Stimulated activated CD4-positive, alpha-beta T cell treated with anti-CD3 and anti-CD28 coated beads, Interleukin-15, amount 100 ng/mL, for 24 hours (primary cell): ENCODE measurements at places on chromosomes 3 and 15.

GRCh38 chr15:49290191-49290590, 120.1 kb downstream of the GALK2 start:
- DNase-seq = no peak

- DNase-seq = no peak
These were observed 408.2 kb upstream of the RASGRP1 start for GRCh38 chr15:38972831-38973230.

DNA sequence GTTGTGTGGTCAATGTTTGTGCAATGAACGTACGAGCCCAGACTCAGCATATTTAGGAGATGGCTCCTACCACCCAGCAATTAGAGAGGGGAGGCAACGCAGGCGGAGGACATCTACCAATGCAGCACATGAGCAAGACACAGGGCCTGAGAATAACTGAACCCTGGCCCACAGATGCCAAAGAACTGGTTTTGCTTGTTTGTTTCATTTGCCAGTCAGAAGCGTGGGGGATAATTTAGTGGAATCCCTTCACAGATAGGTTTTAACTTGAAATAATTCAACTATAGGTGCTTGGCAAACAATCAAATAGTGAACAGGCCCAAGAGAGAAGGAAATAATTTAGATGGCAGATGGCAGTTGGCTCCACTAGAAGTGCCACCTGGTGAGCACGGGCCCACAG, 54.8 kb downstream of the LIPC start:
- DNase-seq = no peak

GRCh38 chr3:57978316-57978715, 29.9 kb upstream of the FLNB start:
- DNase-seq = no peak

GRCh38 chr15:91318931-91319330, 218.9 kb downstream of the SV2B start:
- no peak for DNase-seq

DNA sequence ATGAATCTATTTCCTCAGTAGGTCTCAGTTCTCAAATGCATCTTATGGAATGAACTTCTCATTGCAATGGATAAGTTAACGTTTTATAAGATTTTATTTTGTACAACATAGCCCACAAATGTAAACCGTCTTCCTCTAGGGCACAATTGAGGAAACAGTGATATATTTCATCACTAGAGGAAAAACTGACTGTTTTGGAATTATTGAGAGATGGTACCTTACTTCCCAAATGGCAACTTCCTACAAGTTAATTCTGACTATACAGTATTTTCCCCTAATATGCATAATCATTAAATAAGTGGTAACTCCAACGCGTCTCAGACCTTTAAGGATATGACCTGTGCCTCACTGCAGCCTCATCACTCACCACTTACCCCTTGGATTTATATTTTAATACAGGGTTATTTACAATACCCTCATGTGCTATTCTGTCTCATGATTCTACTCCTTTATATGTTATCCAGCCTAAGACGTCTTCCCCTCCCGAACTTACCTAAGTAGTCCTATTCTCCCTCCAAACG, 13.3 kb downstream of the GABPB1 start:
- no peak for DNase-seq

DNA sequence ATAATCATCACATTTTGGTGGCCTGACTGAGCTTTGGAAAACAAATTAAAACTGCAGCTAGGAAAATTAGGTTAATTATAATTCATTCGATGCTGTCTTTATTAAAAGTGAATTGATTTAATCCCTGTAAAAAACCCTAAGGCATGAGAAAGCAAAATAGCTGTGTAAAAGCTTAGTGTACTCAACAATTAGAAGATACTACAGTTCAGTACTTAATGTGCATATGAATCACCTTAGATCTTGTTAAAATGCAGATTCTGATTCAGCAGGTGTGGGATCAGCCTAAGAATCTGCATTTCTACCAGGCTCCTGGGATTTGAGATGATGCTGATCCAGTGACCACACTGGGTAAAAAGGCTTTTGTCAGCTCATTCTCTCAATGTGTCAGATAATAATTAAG, 559.9 kb upstream of the GOLIM4 start:
- no peak for DNase-seq

DNA sequence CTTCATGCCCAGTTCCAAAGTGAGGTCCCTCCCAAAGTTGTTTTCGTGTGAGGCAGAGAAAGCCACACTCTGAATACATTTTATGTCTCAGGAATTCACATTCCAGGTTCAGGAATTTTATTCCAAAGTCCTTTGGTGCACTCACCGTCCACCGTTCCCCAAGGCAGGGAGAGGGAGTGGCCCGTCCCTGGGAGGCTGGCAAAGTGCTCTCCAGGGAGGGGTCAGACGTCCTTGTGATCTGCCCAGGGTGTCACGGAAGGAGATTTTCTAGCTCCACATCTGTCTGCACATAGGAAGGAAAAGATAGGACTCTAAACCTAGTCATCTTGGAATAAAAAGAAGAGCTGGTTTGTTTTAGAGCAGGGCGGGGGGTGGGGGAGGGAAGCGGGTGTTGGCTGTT, 47.9 kb downstream of the KLF13 start:
- no peak for DNase-seq

- DNase-seq = no peak
These were observed 31.4 kb downstream of the MAPK6 start for GRCh38 chr15:52050416-52050815.

GRCh38 chr15:36347272-36347858, 232.1 kb upstream of the CDIN1 start:
- no peak for DNase-seq

DNA sequence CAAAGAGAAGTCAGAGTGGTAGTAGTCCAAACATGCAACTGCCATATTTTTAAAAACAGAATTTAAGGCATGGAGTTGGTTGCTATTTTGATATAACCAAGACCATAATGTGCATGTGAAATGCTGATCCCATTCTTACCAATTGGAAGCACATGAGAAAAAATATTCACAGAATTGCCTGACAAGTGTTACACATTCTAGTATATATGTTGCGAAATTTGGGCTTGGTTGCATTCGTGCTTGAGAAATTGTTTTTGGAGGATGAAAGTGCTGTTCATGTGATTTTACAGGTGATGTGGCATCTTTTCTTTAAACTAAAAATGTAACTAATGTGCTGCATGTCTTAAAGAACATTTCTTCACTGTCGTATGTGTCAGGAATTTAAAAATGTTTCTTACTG, 199.7 kb downstream of the CHL1 start:
- no peak for DNase-seq

DNA sequence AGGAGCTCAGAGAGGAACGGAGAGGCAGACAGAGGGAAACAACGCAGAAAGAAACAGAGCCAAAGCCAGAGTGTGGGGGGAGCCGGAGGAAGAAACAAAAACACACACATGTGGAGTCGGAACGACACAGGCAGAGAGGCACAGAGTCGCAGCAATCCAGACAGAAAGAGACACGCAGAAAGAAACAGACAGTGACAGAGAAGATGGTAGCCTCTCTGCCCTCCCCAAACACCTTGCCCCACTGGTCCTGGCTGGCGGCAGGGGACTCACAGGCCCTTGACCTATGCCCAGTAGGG, 1.7 kb downstream of the NCKIPSD start:
- no peak for DNase-seq

DNA sequence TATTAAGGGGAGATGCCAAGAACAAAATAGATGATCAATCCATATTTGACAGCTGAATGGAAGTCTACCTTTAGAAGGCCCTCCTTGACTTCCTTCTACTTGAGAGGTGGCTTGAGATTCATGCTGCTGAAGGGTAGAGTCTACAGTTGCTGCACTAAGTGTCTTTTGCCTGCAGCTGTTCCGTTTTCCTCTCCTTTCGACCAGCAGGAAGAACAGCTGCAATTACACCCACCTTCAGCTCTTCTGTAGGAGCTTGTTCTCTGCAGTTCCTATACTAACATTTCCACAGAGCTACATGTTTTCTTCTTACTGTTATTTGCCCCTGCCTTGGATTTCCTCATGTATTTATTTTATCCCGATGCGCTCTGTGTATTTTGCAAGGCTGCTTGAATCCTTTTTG, 79.1 kb downstream of the ARRDC4 start:
- DNase-seq = no peak

DNA sequence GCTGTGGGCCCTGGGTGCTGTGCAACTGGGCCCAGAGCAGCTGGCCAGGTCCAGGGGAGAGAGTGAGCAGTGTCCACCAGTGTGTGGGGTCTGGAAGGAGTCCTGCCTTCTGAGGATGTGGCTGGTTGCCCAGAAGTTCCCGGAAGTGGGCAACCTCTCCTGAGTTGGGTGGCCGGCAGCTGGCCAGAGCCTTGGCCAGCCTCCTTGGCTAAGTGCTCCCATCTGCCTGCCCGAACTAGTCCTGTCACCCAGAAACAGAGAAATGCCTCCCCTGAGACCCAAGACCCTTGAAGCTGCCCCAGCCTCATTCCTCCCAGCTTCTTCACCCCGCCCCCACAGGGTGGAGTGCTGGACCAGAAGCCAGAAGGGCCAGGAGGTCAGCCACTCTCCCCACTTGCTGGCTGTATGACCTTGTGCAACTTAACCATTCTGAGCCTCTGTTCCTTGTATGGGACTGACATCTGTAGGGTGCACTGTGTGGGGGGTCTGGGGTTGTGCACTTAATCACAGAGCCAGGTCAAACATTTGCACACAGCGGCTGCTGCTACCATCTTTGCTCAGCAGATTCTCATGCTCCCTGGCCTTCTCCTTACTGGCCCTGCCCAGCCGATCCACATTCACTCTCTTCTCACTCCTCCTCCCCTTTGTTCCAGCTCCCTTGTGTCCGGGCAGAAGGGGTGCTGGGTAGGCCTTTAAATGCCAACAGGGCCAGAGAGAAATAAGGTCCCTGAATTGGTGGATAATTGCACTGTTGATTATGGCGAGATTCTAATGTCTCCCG, 7.5 kb upstream of the ALAS1 start:
- DNase-seq = no peak

DNA sequence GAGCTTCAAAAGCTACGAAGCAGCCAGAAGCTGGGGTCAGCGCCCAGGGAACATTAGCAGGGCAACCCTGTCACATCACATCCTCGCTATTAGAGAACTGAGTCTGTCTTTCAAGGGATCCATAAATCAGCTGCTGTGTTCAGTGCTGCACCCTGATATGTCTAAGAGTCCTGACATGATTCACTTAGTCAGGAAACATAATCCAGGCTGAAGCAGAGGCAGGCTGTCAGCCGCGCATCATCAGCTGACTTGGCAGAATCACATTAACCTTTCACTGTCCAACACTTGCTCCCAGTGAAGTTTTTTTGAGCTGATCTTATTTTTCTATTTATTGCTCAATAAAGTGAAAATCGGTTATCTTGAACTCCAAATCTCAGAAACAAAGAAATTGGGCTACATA, 23.5 kb downstream of the MYH15 start:
- DNase-seq = no peak

GRCh38 chr3:27487383-27487782, 3.2 kb upstream of the SLC4A7 start:
- DNase-seq = no peak

DNA sequence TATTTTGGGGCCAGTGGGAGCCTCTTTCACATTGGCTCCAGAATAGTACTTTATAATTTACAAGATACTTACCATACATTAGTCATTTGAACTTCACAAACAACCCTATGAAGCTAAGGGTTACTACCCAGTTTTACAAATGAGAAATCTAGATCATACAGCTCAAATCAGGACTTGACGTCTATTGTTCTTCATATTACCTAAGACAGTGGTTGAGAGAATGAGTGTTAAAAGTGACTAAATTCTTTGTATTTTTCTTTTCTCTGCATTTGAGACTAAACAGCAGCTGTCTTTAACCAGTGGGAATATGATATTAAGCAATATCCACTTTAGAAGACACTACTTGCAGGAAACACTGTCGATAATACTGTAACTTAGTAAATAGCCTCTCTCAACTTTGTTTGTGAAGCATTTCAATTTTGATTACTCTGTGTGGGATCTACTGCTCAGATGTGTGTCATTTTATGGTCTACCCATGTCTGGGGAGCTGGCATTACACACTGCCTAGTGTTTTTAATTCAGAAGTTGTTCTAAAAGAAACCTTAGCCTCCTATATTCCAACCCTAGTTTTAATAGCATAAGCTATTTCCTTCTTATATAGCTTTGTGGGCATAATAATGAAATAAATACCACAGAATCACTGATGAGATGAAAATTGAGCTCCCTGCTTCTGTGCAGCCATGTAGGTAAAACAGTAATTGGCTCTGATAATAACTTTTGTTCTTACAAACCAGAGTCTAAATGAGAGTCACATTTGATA, 45.9 kb downstream of the IQCH start:
- DNase-seq = no peak

- DNase-seq = no peak
These were observed 113.8 kb upstream of the KCNMB2 start for GRCh38 chr3:178422406-178422805.

DNA sequence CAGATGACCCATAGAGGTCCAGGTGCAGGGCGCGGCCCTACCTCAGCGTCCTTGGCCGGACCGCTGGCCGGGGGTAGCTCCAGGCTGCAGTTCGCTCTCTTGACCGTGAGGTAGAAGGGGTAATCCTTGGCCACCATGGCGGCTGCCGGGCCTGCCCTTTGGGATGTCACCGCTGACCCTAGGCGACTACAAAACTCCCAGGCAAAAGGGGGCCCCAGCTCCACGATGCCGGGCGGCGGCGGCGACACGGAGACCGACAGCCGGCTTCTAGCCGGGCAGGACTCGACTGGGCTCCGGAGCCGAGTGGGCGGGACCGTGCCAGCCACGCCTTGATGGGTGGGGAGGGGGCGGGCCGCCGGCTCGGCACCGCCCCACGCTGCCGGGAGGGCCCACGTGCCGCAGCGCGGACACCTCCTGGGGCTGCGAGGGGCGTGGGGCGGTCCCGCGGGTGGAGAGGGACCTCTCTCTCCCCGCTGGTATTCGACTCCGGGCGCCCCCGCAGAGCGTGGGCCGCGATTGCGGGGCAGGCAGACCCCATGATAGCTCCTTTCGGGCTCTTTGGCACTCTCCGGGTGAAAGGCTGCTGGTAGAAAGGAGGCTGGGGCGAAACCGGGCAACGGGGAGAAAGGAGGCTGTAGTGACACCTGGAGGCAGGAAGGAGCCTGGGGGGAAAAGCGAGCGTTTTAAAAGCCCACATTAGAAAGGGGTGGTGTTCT, at the start of gene ARHGEF3:
TSS of gene ARHGEF3 (minus strand) at position 288 of the 716 bp plus-strand sequence. CDS start at position 137, 151 bp downstream.
- DNase-seq = peak; percentile 90

DNA sequence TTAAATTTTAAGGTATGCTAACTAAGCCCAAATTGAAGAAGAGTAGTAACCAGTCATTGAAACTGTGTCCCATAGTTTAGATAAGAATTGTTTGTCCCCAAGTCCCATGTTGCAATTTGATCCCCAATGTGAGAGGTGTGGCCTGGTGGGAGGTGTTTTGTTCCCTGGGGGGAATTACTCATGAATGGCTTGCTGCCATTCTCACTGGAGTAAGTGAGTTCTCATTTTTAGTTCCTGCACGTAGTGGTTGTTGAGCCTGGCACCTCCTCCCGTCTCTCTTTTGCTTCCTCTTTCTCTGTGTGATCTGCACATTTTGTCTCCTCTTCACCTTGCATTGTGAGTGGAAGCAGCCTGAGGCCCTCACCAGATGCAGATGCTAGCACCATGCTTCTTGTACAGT, 1271.0 kb downstream of the NSUN3 start:
- DNase-seq = no peak
